Stimulated activated CD4-positive, alpha-beta T cell treated with anti-CD3 and anti-CD28 coated beads, Interleukin-1b, Interleukin-23, amount 100 ng/mL, for 24 hours (primary cell): ENCODE measurements at places on chromosomes 11 and 22.

DNA sequence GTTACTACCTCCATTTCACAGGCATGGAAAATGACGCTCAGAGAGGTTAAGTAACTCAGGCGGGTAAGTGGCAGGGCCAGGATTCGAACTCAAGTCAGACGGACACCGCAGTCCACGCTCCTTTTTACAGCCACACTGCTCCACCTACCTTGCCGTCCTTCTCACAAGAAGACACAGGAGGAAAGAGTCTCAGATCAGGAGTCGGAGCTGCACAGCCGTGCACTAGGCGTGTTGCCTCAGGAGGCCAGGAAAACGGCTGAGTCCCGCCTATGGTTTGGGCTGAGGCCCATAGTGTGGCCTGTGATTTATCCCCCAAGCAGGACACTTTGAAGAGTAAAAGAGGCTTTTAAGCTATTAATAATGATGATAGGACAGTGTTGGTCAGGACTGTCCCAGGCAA, 44.7 kb upstream of the CD5 start:
- DNase-seq: no peak

- no peak for DNase-seq
Observed at GRCh38 chr22:44825310-44826150, 73.2 kb downstream of the ARHGAP8 start.

GRCh38 chr11:27916541-27917100, 191.3 kb downstream of the KIF18A start:
- no peak for DNase-seq

DNA sequence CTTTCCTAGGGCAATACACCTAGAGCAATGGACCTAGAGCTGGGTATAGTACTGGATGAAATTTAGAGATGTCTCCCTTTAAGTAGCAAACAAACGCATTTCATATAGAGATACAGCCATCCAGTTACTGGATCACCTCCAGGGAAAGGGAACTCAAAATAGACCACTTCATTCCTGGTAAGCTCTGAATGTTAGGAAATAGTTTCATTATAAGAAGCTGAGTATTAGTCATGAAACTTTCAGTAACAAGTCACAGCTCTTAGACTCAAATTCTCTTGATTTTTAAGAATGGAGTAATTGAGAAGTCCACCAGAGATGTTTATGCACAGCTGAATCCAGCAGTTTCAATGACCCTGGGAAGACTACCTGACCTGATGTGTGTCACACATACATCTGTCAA, 221.9 kb downstream of the FAM76B start:
- DNase-seq: no peak

- DNase-seq: no peak
Observed at GRCh38 chr11:3609416-3610265, 32.2 kb downstream of the ART5 start.

DNA sequence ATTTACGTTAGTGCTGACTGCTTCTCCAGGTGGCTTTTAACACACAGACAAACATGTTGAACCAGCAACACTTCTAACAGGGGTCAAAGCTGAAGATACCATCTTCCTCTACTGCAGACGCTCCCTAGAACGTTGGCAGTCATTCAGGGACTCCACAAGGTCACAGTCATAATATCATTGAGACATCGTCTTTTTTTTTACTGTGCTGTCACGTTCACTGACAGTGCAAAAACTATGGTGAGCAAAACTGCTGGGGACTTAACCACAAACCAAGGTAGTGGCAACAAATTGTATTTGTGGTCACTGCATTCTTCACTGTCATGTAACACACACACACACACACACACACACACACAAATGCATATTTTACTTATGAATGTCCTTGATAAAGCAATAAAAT, 244.9 kb downstream of the CASP12 start:
- DNase-seq: no peak

DNA sequence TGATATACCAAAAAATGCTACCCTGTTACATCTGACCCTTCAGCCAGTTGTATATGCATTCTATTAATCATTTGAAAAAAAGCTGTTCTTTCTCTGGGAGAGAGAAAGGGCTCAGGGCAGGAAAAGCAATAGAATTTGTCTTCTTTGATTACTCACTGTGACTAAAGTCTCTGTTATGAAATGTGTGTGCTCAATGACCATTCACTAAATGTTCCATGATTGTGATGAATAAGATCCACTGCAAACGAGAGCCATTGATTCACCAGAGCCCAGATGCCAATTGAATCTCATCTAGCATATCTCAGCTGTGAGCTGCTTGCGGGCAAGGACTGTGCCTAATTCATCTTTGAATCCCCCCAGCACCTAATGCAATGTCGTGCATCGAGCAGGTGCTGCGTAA, 184.3 kb downstream of the OPCML start:
- DNase-seq: no peak

DNA sequence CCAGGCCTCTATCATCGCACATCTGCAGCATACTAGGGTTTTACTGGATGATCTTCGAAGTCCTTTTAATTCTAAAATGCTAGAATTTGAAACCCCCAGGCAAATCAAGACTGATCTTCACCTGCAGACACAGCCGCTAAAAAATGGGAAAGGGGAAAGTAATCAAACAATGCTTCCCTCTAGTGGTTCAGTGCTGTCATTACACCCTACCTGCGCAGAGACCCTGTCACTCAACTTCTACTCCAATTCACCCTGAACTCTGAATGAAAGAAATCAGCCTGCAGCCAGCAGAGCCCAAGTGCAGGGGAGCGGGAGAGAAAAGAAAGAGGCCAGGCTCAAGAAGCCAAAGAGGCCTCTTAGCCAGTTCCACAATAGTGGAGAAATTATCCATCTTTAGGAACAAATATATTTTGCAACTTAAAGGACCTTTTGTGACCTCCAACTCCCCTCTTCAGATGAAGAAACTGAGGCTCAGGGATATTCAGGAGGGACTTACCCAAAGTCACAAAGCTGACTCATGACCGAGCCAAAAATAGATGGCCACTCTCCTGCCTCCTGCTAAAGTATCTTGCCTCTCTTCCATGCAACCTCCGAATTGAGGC, 33.0 kb downstream of the SERGEF start:
- DNase-seq: no peak

- DNase-seq: no peak
Observed at GRCh38 chr11:128963744-128964325, 21.2 kb upstream of the TP53AIP1 start.

DNA sequence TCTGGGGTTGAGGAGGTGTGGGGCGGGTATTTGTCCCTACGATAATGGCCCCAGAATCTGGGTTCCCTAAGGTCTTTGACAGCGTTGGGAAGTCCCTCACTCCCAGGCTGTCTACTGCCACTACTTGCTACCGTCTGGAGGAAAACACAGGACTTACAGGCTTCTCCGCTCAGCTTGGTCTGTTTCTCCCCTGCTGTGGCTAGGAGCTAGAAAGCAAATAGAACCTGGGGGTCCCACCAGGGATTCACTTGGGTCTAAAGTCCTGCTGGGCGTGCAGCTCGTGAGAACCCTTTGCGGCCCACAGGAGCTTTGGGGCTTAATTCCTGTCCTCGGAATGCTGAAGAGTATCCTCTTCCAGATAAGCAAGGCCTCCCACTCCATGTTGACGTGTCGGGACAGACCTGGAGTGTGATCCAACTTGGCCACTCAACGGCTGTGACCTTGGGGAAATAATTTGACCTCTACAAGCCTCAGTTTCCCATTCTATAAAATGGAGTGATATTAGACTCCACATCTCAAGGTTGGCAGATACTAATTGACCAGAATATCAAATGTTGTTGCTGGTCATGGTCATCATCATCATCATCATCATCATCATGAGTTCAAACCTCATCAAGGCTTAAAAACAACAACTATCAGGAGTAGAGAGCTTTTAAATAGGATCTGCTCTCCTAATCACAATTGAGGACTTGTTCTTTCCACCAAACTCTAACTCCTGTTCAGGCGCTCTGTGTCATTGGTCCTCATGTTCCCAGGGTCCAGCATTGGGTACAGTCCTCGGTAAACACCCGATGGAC, 1.7 kb upstream of the MYBPC3 start:
- DNase-seq: no peak

- DNase-seq: no peak
Observed at GRCh38 chr22:41929418-41929810, 2.8 kb upstream of the TNFRSF13C start.

DNA sequence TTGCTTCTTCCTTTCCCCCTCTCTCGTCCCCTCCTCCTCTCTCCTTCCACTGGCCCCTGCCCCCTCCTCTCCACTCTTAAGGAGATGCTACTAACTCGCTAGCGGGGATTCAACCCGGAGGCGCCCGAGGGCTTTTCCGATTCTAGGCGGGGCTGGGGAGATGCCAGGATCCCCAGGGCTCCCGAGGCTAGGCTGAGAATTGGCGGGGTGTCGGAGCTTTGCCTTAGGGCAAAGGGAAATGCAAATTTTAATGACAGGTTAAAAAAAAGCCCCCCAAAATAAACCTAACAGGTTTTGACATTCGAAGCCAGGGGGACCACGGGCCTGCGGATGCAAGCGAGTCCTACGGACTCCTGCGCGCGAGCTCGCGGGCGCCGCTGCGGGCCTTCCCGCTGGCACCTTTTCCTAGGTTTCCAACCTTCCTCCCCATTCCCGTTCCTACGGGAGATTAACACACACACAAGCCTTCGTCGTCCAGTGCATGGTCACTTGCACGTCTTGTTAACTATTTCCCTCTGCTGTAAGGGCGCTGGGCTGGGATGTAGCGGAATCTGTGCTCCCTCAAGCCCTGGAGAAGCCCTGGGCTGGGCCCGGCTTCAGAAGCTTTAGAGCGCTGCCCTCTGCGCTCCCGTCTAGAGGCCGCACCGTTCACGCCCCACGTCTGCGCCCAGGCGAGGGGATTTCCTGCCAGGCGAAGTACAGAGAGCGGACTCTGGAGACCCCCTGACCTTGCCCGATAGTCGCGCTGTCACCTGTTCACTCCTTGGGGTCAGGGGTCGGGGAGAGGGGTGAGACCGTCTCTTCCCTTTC, 729 bp upstream of the ALX4 start:
- DNase-seq: no peak

DNA sequence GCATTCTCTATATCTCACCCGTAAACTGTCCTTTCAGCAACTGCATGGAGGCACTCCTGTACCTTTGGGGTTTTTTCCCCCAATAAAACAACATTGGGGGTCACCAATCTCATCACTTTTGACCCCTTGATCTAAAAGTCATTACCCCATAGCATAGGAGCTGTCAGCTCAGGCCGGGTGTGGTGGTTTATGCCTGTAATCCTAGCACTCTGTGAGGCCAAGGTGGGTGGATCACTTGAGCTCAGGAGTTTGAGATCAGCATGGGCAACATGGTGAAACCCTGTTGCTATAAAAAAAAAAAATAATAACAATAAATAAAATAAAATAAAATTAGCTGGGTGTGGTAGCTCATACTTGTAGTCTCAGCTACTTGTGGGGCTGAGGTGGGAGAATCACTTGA, 17.1 kb upstream of the GDPD4 start:
- DNase-seq: no peak

DNA sequence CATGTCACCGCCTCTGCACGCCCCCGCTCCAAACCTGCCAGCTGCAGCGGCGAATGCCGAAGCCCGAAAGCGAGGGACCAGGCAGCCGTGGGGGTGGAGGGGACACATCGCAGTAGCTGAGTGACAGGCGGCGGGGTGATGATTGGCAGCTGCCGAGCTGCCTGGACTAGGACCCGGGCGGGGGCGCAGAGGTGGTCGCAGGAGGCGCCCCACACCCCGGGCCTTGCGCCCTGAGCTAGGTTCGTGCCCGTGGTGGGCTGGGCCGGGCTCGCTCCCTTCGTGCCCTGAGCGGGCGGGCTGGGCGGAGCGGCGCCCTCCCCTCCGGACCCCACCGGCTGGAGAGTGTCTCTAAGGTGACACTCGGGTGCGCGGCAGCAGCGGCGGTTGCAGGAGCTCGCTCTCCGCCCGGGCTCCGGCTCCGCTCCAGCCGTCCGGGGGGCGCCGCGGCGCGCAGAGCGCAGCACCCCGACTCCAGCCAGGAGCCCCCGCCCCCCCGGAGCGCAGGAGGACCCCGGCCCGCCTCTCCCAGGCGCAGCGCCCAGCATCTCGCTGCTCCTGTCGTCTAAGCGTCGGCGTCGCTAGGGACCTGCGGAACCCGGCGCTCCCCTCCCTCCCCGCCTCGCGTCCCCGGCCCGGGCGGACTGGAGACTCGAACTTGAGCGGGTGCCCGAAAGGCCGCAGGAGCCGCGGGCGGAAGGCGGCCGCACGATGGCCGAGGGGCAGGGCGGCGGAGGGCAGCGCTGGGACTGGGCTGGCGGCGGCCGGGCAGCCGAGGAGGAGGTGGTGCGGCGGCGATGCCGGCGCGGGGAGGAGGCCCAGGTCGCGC, 14.5 kb upstream of the DGKZ start:
- DNase-seq: no peak

DNA sequence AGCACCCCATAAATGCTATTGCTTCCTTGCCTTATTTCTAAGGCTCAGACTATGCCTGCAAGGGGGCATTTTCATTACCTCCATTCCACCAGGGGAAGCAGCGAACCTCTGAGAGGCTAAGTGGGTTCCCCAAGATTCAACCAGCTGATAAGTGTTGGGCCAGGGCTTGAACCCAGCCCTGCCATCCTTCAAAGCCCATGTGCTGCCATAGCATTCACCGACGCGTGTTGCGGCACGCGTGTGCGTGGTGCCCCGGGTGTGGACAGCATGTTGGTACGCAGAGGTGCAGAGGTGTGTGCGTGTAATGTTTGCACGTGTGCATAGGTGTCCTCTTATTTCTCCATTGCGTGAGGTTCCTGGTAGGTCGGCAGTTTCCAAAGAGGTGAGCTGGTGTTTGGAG, 66.0 kb upstream of the PPARA start:
- DNase-seq: no peak

DNA sequence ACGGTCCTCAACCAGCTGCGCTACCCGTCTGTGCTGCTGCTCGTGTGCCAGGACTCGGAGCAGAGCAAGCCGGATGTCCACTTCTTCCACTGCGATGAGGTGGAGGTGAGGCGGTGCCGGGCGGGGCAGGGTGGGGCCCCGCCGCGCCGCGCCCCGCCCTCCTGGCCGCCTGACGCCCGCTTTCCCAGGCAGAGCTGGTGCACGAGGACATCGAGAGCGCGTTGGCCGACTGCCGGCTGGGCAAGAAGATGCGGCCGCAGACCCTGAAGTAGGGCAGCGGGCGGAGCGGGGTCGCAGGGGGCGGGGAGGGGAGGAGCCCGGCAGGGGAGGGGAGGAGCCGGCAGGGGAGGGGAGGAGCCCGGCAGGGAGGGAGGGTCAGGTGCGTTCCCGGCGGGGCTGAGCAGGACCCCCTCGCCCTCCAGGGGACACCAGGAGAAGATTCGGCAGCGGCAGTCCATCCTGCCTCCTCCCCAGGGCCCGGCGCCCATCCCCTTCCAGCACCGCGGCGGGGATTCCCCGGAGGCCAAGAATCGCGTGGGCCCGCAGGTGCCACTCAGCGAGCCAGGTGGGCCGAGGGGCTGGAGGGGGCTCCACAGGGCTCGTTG, 14.7 kb downstream of the EPS8L2 start:
- DNase-seq: no peak

DNA sequence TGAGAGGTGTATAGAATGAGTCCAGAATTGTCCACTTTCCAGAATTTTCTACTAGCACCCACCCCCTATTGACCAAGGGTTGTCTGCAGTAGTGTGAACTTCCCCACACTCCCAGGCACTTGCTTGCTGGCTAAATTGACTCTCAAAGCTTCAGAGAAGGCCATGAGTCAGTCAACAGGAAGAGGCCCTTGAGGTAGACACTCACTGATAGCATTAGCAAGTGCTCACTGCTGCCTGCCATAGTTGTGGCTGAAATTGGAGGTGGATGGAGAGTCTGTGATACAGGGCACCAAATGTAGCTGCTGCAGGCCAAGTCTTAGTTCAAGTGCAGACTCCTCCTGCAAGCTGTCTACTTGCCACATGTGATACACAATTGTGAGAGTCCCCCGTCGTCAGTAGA, 156.8 kb downstream of the SPON1 start:
- no peak for DNase-seq
